ENCODE measurements at places on chromosomes 7 and 10.

- no peak for DNase-seq
Measured at GRCh38 chr7:136941816-136942215, 73.4 kb downstream of the CHRM2 start.

DNA sequence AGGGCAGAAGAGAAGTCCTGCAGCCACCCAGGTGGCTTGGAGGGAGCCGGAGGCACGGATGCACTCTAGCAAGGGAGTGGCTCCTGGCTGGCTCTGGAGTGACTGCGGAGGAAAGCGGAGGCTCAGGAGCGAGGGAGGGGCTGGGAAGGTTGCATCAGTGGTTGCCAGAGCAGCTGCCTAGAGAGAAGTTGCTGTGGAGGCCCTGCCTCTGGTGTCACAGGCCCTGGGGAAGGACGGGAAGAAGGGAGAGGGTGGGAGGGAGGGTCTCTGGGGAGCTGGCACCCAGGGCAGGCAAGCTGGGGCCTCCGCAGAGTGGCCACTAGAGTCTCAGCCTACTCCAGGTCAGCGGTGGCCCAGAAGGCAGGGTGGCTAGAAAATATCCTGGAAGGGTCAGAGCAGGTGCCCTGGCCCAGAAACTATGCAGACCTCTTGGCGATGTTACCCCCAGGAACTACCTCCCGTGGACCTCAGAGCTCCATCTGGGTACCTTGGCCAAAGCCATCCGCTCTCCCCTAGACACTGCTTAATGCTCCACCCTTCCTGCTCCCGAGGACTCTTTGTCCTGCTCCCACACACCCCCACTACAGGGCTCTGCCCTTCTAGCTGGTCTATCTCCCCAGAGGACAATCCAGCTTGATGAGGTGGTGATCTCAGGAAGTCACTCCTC, 164.3 kb downstream of the NRF1 start:
- no peak for DNase-seq

- no peak for DNase-seq
Measured at GRCh38 chr10:5481121-5481520, 18.2 kb downstream of the CALML5 start.

- DNase-seq: no peak
Measured at GRCh38 chr10:60032723-60033122, 126.4 kb upstream of the CCDC6 start.

DNA sequence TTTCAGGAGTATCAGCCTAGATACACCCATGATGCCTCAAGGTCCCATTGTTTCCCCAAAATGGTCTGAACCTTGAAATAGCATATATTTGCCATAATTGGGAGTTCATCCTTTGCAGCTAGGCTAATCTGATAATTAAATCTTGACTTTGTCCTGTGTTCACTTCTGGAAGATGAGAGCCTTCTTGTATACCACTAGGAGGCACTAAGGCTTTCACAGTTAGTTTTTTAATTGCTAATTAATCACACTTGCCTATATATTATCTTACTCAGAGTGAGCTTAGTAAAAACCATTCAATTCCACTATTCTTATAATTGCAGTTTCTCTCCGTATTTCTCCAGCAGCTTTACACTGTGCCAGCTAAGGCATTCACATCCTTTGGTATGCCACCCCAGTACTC, 48.7 kb upstream of the MAGI2 start:
- DNase-seq: no peak

DNA sequence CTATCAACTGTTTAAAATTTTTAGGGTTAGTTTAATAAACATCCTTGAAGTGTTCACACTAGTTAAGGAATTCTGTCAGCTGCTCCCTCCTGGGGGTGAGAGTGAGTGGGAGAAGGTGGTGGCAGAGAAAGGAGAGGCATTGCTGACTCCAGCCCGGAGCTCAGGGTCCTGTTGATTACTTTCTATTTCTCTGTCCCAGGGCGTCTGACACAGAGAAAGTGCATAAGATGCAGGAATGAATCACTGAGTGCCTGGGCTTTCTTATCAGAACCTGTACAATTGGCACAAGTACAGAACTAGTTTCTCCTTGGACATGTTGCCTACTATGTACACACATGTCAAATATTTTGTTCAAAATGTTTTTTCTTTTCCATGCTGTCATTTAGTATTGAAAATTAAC, 410.8 kb upstream of the COBL start:
- DNase-seq: no peak

All from left ventricle myocardium superior (tissue), 1 donor.